Heart left ventricle (tissue), 16 donors: ENCODE measurements at places on chromosomes 1 and 21. TPM values are rescaled to one million over a fixed set of nuclear protein-coding genes. Genes with fewer than 3 reads are reported as not detected.
A peak's percentile ranks its signal among the peaks of the same experiment; 100 is the strongest.

Gene AVPR1B
- polyA plus RNA-seq = not detected

Gene CA6
- polyA plus RNA-seq = not detected

Gene TMPRSS3
- polyA plus RNA-seq = not detected

Gene ADAMTS1
- polyA plus RNA-seq = 29.9 TPM

DNA sequence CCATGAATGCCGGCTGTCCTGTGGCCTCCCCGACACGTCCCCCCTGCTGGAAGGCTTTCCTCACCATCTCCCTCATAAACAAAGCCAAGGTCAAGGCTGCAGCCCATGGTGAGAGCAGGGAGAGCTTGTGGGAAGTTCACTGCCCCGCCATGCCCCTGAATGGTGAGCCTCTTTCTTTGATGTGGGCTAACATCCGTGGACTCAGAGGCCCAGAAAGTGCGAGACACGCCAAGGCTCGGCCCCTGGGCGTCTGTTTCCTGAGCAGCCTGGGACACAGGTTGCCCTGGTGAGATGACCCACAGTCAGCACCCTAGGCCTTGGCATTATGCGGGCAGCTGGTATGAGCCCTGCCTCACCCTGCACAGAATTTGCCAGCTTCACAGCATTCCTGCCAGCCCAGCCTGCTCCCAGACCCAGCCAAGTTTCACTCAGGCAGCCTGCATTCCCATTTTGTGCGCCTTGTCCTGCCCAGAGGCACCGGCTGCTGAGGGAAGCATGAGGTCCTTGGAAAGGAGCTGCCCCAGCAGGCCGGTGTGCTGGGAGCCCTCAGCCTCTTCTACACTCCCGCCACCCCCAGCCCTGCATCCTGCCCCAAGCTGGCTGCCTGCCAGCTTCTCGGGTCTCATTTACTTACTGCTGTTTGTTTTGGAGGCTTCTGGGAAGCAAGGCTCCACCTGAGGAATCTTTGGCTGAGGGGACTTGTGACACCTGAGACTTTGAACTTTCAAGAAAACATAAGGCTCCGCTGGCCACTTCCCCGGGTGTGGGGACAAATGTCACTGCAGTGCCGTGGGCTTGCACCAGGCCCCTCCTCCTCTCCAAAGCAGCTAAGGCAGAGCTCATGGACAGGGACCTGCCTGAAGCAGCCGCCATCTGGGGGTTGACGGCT, 31.9 kb downstream of the NEK2 start:
- H3K4me1 ChIP-seq = peaks cover 8% of the 10 kb centered on the region
- H3K4me3 ChIP-seq = no peak overlapping the region
- no peaks in the 10 kb centered on the region for H3K36me3 ChIP-seq
- no peak for DNase-seq
- H3K27me3 ChIP-seq = no peaks in the 10 kb centered on the region
- peak overlapping the region; percentile 2 for H3K27ac ChIP-seq

GRCh38 chr1:109918671-109919070, 8.0 kb downstream of the CSF1 start:
- DNase-seq = no peak
- H3K4me1 ChIP-seq = no peaks in the 10 kb centered on the region
- no peak overlapping the region for H3K27ac ChIP-seq
- H3K36me3 ChIP-seq = peaks cover 99% of the 10 kb centered on the region

DNA sequence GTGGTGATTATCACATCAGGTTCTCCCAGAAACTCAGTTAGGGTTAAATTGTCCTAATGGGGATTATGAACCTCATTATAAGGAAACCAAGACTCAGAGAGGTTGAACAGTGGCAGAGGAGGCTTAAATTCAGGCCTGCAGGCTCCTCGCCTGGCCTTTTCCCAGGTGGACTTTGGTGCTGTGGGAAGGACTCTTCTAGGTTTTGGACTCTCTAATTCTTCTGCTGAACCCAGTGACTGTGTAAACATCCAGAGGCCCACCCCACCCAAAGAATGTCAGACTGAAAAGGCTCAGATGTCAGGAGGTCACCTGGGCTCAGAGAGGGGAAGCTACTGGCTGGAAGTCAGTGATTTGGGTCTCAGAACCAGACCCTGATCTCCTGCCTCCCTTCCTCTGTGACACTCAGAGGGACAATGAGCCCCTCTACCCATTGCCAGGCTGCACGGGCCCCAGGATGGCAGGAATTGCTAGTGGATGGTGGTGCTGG, 2.5 kb downstream of the ZNF362 start:
- peaks cover 53% of the 10 kb centered on the region for H3K4me1 ChIP-seq
- no peaks in the 10 kb centered on the region for H3K27me3 ChIP-seq
- no peak overlapping the region for H3K27ac ChIP-seq
- no peak for DNase-seq
- no peak overlapping the region for H3K4me3 ChIP-seq
- peaks cover 9% of the 10 kb centered on the region for H3K36me3 ChIP-seq

- H3K36me3 ChIP-seq = no peaks in the 10 kb centered on the region
- H3K27ac ChIP-seq = peak within 1 kb of the TSS; percentile 96
- H3K4me1 ChIP-seq = peaks cover 52% of the 10 kb centered on the region
- DNase-seq = peak; percentile 91
- H3K27me3 ChIP-seq = no peaks in the 10 kb centered on the region
These were observed at the start of gene PLEKHO1 for GRCh38 chr1:150149271-150150132. Gene PLEKHO1, plus strand, starts transcription at chr1:150149916. Its CDS starts 342 bp downstream, at chr1:150150258.

DNA sequence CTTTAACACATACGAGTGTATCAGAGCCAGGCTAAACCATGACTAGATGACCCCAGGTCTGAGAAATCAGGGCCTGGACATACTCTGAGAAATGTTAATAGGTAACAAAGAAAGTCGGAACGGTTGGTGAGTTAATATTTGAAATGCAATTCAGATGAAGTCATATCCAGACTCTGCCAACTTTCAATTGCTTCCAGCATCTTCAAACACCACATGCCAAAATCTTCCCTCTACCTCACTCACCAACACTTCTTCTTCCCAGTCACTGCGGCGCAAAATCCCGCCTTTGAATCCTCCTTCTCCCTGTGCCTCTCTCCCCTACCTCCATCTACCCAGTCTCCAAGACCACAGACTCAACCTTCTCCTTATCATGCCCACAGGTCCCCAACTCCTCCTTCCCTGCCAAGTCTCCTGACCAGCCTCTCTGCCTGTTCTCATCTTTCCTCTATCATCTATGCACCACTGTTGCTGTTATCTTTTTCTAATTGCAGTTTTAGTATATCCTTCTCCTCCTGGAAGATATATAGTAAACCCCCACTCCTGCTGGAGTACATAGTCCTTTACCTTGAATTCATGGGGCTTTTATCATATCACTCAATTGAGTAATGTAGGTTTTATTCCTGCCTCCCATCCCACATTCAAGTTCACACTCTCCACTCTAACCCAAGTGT, 41.3 kb downstream of the ZBTB18 start:
- DNase-seq = no peak
- H3K36me3 ChIP-seq = no peaks in the 10 kb centered on the region
- no peaks in the 10 kb centered on the region for H3K27me3 ChIP-seq
- H3K27ac ChIP-seq = no peak overlapping the region
- H3K4me1 ChIP-seq = no peaks in the 10 kb centered on the region
- no peak overlapping the region for H3K4me3 ChIP-seq

DNA sequence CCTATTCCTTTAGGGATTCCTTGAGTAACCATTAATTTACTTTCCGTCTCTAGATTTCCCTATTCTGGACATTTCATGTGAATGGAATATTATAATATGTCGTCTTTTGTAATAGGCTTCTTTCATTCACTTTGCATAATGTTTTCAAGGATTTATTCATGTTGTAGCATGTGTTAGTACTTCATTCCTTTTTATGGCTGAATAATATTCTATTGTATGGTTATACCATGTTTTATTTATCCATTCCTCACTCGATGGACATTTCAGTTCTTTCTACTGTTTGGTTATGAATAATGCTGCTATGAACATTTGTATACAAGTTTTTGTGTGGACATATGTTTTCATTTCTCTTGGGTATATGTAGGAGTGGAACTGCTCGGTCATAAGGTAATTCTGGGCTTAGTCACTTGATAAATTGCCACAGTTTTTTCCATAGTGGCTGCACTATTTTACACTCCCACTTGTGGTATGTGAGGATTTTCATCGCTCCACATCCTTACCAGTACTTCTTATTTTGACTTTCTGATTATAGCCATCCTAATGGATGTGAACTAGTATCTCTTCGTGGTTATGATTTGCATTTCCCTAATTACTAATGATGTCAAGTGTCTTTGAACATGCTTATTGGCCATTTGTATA, 17.7 kb downstream of the PPP2R5A start:
- H3K4me1 ChIP-seq = peaks cover 46% of the 10 kb centered on the region
- H3K36me3 ChIP-seq = no peaks in the 10 kb centered on the region
- H3K4me3 ChIP-seq = no peak overlapping the region
- H3K27ac ChIP-seq = no peak overlapping the region
- H3K27me3 ChIP-seq = no peaks in the 10 kb centered on the region

DNA sequence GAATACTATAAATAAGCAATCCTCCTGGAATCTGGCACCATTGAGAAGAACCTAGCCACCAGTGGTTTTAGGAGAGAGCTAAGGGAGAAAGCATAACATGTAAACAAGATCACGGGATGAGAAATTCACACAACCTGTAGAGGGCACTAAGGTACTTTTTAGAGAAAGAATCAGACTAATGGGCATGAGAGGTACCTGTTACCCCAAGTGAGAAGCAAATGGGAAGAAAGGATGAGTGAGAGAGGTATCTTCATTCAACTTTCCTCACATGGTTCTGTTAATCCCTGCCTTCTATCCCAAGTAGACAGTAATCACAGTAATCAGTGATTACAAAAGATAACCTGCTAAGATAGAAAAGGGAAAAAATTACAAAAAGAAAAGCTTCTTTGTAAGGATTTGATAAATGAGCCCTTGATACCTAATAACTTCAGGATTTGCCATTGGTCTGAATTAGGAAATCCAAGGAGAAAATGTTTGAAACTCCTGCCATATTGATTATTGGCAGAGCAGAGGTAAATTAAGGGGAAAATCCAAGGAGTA, 251.1 kb upstream of the ADGRL2 start:
- no peaks in the 10 kb centered on the region for H3K4me1 ChIP-seq
- H3K27me3 ChIP-seq = no peaks in the 10 kb centered on the region
- no peaks in the 10 kb centered on the region for H3K36me3 ChIP-seq
- H3K27ac ChIP-seq = no peak overlapping the region

DNA sequence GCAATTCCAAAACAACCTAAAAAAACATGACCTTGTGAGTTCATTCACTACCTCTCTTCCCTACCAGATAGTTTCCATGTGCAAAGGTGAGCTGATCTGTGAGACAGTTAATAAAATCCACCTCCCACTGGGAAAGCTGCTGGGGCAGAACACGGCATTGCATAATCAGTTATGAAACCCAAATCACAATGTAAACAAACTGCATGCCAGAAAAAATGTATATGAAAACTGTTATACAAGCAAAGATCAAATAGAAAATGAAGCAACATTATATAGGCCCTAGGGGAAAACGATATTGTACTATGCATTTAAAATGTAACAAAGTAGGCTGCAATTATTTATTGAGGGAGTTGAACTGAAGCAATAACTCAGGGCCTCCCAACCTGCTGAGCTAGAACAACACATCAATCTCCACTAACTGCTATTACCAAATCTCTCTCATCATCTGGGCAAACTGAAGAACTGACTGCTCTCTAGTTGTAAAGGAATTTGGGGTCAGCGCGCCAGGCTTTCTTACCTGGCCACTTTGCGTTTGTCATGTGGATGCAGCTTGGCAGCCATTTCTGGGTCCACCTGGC, 31.0 kb downstream of the TRIT1 start:
- H3K4me3 ChIP-seq = no peak overlapping the region
- no peak for DNase-seq
- peaks cover 73% of the 10 kb centered on the region for H3K36me3 ChIP-seq
- H3K27ac ChIP-seq = no peak overlapping the region
- no peaks in the 10 kb centered on the region for H3K27me3 ChIP-seq

- no peak overlapping the region for H3K27ac ChIP-seq
- no peak overlapping the region for H3K4me3 ChIP-seq
- DNase-seq = no peak
- H3K27me3 ChIP-seq = peaks cover 81% of the 10 kb centered on the region
- no peaks in the 10 kb centered on the region for H3K36me3 ChIP-seq
These were observed 6.8 kb downstream of the TSPEAR start for GRCh38 chr21:44704636-44705001.
